HS-27A (cell line): ENCODE measurements at places on chromosomes 4 and X.
A peak's percentile ranks its signal among the peaks of the same experiment; 100 is the strongest.

DNA sequence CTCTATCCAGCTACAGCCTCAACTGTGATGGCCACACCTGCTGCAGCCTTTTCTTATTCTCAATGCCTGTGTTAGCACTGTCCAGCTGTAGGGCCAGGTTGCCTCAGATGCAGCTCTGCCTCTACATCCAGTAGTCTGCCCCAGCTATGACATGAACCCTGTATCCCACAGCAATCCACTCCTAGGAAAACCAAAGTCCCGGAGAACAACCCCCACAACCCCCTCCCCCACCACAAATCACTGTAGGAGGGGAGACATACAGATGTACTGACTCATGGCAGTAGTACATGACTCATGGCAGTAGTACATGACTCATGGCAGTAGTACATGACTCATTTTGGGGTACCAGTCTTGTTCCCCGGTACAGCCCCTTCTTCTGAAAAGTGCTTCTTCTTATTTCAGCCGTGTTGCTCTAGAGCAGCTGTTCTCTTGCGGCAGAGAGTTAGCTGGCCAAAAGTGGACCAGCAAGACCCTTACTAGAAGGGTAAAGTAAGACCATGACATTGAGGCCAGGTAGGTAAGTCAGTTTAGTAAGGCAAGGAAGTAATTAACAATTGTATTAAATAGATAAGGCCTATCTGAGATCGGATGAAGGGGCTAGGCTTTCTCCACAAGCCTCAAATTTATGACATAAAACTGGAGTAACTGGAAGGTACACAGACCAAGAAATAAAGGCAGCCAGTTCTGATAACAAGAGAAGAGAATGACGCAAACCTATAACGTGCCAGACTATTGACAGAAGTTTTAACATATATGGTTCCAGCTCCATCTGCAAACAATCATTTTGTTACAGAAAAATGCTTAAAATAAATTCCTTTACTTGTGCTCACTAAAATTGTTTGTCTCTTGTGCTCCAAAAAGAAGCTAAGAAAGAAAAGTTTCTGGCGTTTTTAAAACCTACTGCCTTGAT, 221.4 kb downstream of the TACR3 start:
- peak; percentile 7 for DNase-seq

GRCh38 chrX:2863646-2864045, 34.9 kb downstream of the GYG2 start:
- DNase-seq, result no peak

DNA sequence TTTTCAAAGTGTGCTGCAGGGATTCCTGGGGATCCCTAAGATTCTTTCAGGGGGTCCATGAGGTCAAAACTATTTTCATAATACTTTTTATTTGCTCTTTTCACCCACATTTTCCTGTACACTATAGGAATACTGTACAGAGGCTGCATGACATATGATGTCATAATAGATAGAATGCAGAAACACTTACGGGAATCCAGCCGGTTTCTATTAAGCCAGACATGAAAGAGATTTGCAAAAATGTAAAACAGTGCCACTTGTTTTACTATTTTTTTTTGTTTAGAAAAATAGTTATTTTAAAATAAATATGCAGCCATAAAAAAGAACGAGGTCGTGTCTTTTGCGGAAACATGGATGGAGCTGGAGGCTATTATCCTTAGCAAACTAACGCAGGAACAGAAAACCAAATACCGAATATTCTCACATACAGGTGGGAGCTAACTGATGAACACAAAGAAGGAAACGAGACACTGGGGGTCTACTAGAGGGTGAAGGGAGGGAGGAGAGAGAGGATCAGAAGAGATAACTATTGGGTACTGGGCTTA, 5.0 kb downstream of the ZFX start:
- DNase-seq, result no peak

DNA sequence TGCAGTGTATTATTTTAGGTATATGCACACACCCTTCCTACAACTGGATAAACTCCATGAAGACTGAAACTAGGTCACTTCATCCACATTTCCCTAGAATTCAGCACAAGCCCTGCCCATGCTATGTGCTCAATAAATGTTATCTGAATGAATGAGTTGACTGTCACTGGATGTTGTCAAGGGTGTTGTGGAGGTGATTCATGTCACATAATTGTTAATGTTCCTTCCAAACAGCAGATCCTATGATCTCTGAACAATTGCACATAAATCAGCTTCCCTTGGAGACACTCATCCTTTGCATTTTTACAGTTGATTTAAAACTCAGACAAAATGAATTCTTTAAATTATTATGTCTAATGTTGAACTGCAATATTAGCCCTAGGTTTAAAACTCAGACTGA, 154.7 kb downstream of the TSPAN5 start:
- DNase-seq, result no peak

DNA sequence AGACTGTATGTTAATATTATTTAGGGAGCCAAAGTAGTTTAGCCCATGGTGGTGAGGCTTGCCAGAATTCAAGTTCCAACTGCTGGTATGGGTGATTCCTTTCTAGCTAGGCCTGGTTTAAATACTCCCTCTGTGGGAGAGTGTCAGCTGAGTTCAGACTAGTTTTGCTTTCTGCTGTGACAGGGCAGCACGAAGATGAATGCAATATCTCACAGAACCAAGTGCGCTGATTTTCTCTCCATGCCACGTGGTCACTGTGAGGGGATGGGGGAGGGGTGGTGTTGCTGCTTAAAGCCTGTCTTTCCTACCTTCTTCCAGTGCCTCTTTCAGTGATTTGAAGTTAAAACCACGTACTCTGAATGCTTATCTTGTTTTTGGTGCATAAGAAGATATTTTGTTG, 445.7 kb upstream of the CXorf51B start:
- DNase-seq, result no peak

- no peak for DNase-seq
Observed at GRCh38 chrX:127128282-127128681, 308.8 kb downstream of the PRR32 start.

GRCh38 chr4:180680305-180680704, 1562.9 kb upstream of the TENM3 start:
- no peak for DNase-seq

DNA sequence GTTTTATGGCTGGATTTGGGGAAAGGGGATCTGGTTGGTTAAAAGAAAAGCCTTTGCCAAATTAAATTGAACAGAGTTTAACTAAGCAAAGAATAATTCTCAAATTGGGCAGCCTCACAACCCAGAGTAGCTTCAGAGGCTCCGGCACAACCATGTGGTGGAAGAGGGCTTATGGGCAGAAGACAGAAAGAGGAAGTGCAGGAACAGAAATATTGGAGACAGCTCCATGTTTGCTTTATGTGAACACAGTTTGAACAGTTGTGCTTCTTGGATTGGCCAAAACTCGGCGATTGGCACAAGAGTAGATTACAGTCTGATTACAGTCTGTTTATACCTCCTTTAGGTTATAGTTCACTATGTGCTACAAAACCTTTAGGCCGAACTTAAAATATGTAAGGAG, 562.7 kb downstream of the TRIML1 start:
- DNase-seq, result no peak

DNA sequence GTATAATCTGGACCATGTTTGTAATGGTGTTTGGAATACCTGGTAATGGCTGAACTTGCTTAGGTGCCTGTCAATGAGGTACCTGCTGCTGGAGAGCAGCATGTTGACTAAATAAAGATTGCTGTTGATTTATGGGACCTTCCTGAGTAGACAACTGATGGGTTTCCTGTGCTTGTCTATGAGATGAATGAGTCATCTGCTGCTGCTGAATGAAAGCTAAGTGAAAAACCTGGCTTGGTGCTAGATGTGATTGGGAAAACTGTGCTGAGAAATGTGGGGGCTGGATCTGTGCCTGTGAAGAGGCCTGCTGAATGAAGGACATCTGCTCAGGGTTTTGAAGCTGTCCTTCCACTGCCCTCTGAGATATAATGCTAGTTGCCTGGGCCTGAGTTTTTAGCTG, 69.6 kb downstream of the WNK3 start:
- no peak for DNase-seq

- DNase-seq, result no peak
Observed at GRCh38 chrX:1727531-1728027, 112.7 kb downstream of the ASMT start.

DNA sequence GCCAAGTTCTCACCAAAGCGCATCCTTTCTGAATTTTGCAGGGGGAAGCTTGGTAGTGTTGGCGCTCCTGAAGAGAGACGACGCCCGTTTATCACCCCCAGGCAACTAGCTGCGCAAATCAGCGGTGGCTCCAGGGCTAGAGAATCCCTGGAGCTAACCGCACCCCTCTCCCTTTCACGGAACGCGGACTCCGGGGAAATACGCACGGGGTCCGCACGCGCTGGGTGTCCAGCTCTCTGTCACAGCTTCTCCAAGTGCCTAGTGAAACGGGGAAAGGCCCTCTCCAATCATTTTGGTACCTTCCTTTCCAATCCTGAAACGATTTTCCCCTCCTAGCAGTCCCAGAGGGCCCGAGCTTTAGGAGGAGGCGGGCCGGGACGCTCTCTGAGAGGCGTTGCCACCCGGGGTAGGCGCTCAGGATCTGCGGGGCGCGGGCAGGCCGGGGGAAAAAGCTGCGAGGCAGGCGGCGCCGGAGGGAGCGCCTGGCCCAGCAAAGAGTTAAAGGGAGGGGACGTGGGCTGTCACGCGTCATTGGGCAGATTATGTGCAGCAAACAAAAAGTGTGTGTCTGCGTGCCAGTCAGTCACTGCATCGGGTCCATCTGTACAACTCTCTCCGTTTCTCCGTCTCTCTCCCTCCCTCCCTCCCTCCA, at the start of gene PRDM8:
TSS of gene PRDM8 (plus strand) at position 582 of the 652 bp plus-strand sequence. CDS start 2,578 bp downstream, outside the sequence.
- no peak for DNase-seq

DNA sequence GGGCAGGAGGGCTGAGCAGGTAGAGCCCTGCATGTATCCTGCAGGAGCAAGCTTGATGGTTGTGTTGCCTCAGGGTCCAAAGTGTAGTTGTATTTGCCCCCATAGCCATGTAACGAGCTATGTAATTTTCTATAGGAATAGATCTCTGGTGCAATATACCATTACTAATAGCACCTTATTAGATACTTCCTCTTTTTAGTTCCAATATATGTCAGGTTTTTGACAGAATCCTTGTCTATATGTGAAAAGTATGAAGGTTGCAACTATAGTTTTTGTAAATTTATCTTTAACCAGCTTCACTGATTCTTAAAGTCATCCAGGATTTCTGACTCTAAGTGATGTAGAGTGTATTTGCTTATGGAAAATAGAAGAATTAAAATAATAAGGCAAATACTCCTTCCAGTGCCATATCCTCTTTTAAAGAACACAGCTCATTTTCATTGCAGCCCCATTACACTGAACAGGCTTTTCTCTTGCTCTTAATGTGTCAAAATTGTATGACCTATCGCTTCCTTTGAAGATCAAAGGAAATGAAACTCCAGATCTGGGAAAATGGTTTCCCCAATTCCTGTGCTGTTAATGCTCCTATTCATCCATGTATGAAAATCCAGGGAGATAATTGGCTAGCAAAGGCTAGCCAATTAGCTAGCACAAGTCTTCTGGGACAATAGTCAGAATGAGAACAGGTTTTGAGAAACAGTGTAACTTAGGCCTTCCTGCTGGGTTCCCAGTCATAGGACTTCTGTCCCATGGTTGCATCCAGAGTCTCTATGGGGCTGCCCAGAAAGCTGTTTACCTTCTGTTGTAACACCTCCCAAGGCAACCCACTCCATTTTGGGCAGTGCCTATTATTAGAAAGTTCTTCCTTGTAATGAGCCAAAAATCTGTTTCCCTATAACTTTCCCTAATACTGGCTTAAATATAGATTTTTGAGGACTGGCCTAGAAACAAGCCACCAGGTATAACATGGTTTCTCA, 90.6 kb downstream of the TSPAN7 start:
- DNase-seq, result no peak

- no peak for DNase-seq
Observed at GRCh38 chr4:177667687-177668086, 225.4 kb upstream of the AGA start.

DNA sequence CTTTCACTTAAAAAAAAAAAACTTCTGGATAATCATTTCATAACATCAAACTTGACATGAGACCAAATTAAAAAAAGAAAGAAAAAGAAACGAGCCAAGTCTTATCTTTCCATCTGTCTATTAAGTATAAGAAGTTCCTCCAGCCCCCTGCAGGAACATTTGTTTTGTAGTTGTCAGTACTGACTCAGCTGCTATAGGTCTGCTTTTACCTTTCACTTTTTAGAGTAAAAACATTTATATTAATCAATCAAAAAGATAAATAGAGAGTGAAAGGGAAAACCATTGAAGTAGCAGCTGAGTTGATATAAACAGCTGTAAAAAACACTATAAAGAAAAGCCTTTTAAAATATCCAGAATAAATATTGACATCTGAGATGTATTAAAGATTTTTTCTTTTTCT, 46.1 kb downstream of the CCDC158 start:
- no peak for DNase-seq
